Memory B cell (primary cell): ENCODE measurements at places on chromosomes 4 and X.

GRCh38 chr4:153138736-153139135 lies 65.5 kb upstream of the TRIM2 start:
- DNase-seq: no peak

GRCh38 chr4:6983544-6984142 lies 59.5 kb upstream of the TADA2B start:
- DNase-seq: no peak

GRCh38 chrX:41116948-41117347 lies 31.7 kb downstream of the USP9X start:
- DNase-seq: no peak

GRCh38 chrX:154719132-154719675 lies 31.7 kb downstream of the GAB3 start:
- DNase-seq: no peak

DNA sequence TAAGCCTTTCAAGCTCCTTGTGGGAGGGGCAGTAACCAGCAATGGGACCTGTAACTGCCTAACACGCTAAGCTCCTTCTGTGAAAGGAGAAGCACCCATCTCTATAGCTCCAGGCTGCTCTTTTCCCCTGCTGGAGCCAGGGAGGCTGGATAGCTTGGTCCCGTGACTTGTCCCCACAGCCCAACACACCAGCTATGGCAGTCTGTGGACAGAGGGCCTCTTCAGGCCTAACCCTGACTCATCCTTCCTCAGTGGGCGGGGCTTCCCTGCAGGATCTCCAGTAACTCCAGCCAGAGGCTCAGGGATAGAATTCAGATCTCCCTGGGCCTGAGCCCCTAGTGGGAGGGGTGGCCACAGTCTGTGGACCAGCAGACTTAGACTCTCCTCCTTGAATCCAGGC lies 1290.1 kb downstream of the PCDH7 start:
- DNase-seq: no peak

DNA sequence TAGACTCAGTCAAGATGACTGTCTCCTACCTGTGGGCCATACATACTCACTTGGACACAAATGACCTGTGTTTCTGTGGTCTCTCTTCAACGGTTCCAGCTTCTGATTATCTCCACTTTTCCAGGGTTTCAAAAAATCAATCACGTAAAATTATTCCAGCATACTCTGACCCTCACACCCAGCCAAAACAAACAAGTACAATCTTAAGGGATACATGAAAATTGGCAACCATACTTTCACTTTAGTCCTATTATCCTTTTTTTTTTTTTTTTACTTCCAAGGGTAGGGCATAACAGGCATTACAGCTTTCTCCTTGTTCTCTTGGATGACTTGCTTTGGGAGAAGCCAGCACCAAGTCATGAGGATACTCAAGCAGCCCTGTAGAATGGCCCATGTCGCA lies 225.8 kb upstream of the GALNT7 start:
- no peak for DNase-seq

GRCh38 chr4:169593050-169593560 lies 19.3 kb downstream of the NEK1 start:
- DNase-seq: no peak
